ENCODE measurements at places on chromosomes 5 and 9.
A peak's percentile ranks its signal among the peaks of the same experiment; 100 is the strongest.

GRCh38 chr5:169803077-169803981 is 166.3 kb downstream of the DOCK2 start:
- DNase-seq: no peak

DNA sequence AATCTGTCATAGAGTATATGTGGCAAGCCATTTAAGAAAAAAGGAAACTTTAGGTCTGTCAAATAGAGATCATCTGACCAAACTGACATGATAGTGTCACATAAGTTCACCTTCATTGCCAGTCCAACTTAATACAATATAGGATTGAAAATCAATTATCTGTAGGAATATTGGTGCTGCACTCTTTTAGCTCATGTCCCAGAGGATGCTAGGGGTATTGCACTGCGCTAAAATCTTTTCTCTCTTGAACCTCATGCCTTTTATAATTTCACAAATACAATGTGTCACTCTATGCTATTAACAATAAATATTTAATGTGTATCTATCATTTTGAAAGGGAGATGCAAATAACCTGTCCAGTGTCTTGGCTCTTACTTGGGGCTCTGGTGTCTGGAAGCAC is 72.4 kb upstream of the FAM120A start:
- no peak for DNase-seq

DNA sequence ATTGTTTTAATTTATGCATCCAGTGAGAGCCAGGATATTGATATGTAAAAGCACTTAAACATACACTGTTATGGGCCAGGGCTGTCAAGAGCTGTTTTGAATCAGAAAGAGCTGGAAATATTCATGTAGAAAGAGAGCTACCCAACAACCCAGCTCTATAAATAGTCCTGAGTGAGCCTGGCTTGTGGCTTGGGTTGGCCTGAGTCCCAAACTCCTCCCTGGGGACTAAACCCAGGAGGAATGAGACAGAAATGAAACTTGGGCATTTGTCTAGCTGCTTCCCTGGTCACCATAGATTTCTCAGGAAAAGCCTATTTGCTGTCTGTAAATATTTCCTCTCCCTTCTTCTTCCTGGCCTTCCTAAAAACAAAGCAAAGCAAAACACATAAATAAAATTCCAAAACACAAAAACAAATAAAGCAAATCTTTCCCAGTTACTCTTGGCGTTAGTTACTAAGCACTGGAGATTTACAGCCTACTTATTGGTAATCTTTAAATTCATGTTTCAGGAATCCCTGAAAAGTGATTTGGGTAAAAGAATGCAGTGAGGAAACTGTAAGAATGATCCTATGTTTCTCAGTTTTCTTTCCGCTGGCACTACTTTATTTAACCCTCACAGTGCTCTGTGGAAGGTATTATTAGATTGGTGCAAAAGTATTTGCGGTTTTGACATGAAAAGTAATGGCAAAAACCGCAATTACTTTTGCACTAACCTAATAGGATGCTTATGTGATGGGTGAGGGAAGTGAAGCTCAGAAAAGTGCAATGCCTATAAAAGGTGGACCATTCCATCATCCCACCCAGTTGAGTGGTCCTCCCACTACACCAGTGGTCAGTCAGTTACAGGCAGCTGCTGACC is 111.8 kb downstream of the CARTPT start:
- DNase-seq: no peak

GRCh38 chr9:105126226-105126625 is 118.2 kb upstream of the SLC44A1 start:
- no peak for DNase-seq

DNA sequence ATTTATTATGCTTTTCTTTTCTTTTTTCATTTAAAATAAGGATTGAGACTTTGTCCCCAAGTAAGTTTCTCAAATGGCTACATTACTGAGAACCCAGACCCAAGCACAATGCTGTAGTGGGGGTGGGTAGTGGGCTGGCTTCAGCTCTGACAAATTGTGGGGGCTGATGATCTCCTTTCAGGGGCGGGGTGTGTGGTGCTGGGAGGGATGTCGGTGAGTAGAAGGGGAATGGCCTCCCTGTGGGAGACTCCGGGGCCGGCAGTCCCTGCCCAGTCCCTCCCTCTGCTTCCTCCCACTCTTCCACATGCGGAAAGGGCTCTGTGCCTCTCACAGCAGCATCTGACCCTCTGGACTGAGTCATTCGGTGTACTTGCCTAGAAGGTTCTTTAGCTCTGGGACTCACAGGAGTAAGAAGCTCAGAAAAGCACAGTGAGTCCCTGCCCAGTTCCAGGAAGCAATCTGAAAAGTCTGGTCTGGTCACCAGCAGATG is 14.3 kb downstream of the CD180 start:
- no peak for DNase-seq

GRCh38 chr5:55540024-55540423 is 5.3 kb upstream of the PLPP1 start:
- no peak for DNase-seq

- no peak for DNase-seq
Measured at GRCh38 chr5:14082973-14083372, 60.2 kb upstream of the TRIO start.

GRCh38 chr5:168047043-168047668 is 244.3 kb upstream of the WWC1 start:
- no peak for DNase-seq

DNA sequence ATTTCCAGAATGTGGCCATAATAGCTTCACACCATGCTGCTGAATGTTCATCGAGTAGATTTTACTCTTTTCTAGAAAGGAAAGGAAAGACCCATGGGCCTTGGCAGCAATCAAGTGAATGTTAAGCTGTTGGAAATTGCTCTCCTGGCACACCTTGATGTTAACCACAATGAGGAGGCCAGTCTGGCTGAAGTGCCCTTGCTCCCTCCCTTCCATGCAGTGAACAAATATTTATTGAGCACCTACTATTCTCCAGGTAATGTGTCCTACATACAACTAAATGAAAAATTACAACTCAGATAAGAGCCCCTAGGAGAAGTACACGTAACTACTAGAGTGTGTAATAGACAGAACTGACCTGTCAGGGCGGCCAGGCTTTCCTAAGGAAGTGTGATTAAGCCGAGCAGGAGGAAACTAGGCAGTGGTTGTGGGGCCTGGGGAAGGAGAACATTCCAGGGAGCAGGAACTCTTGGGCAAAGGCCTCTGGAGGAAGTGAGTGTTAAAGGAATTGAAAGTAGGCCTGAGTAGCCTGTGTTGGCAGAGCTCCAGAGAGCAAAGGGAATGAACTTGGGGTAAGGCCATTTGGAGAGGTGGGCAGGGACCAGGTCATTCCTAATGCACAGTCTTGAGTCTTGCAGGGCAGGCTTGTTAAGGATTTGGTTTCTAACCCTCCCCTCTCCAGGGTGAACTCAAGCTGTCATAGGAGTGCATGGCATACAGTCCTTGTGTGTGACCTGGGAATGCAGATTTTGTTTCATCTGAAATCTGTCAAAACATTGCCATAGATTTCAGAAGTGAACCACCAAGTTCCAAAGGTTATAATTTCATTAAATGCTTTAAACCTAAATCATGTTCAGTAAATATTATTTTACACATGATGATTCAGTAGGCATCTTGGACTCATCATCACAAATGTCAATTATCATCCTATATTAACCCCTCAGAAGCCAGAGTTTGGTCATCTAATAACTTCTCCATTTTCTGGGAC is 9.0 kb upstream of the ZSWIM6 start:
- DNase-seq: no peak

- no peak for DNase-seq
Measured at GRCh38 chr5:93078082-93079038, 502.7 kb downstream of the NR2F1-AS1 start.

DNA sequence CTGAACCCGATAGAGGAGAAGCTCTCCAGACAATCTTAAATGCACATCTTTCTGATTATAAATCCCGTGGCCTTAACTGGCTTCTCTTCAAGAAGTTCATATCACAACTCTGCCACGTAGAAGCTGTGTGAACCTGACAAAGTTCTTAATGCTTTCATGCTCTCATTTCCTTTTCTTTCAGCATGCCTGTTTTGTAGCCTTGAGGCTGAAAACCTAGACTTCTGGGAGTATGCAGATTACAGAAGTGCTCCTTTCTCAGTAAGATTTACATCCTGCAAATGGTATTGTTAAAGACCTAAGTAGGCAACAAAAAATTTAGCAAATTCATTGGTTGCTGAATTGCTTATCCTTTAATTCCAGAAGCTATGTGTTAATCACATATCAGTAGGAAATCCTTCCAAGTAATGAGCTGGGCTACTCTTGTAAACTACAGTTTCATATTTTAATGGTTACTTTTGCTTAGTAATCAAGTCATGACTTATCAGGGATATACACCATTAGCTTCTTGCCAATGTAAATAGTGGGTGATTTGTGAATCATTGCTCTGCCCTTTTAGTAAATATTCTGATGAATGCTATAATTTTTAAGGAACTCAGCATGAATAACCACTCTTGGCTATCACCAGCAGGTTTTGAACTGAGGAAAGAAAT is 334.7 kb downstream of the FBXL7 start:
- DNase-seq: no peak

- DNase-seq: no peak
Measured at GRCh38 chr5:78004559-78004958, 228.4 kb upstream of the TBCA start.

DNA sequence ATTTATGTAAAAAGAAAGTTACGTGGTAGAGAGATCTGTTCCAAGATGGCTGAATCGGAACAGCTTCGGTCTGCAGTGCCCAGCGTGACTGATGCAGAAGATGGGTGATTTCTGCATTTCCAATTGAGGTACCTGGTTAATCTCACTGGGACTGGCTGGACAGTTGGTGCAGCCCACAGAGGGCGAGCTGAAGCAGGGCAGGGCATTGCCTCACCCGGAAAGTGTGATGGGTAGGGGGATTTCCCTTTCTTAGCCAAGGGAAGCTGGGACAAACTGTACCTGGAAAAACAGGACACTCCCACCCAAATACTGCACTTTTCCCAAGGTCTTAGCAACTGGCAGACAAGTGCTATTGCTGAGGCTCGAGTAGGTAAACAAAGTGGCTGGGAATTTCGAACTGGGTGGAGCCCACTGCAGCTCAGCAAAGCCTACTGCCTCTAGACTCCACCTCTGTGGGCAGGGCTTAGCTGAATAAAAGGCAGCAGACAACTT is 13.1 kb upstream of the HSD17B4 start:
- DNase-seq: no peak

DNA sequence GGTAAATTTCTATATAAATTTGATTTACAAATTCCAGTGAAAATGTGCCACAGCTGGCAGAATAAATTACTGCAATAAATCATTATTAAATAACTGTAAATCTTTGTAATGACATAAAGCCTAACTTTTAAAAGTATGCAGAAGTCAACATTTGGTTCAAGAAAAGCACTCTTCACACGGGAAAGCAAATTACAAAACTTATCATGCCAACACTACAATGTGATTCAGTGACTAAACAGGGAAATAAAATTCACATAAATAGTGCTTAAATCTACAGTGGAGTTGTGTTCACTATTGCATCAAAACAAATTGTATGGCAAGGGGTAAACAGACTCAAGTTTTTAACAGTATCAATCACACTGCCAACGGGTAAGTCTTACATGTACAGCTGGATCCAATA is 117.2 kb downstream of the BNC2 start:
- DNase-seq: no peak

- no peak for DNase-seq
Measured at GRCh38 chr5:122464191-122464590, 152.2 kb downstream of the SNCAIP start.

- DNase-seq: peak; percentile 29
Measured at GRCh38 chr9:135468854-135469521, 10.6 kb upstream of the PPP1R26 start.
